Stomach (tissue), 19 donors: ENCODE measurements at places on chromosomes 3 and 15. TPM values are rescaled to one million over a fixed set of nuclear protein-coding genes. Genes with fewer than 3 reads are reported as not detected.

DNA sequence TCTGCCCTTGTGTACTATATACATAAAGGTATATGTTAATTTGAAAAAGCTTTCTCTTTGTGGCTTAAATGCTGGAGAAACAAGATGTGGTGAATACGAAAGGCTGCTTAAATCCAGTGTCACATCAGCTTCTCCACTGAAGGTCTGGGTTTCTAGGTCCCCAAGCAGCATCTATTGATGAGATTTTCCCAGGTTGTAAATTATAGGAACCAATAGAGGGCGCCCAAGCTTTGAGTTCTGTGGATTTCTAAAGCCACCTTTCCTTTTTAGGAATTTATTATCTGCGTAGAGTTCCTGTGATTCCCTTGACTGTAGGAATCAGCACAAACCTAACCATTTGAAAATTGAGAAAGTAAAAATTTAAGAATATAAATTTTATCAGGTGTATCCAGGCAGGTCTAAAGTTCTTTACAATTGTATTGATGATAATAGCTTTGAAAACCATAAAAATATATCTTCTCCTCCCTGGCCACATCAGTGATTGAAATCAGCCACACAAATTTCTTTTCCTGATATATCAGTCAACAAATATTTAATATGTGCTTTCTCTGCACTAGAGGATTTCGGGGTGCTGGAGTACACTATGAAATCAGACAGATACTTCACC lies 88.3 kb upstream of the ADAMTSL3 start:
- no peak for DNase-seq
- H3K27ac ChIP-seq: no peak overlapping the region
- no peaks in the 10 kb centered on the region for H3K4me1 ChIP-seq
- no peak overlapping the region for H3K4me3 ChIP-seq
- H3K36me3 ChIP-seq: no peaks in the 10 kb centered on the region
- no peaks in the 10 kb centered on the region for H3K27me3 ChIP-seq

GRCh38 chr3:136979684-136980083 lies 21.9 kb downstream of the IL20RB start:
- H3K36me3 ChIP-seq: no peaks in the 10 kb centered on the region
- H3K4me1 ChIP-seq: peaks cover 2% of the 10 kb centered on the region
- no peaks in the 10 kb centered on the region for H3K27me3 ChIP-seq
- H3K27ac ChIP-seq: no peak overlapping the region
- H3K4me3 ChIP-seq: no peak overlapping the region
- no peak for DNase-seq

- no peaks in the 10 kb centered on the region for H3K27me3 ChIP-seq
- H3K4me3 ChIP-seq: no peak overlapping the region
- no peaks in the 10 kb centered on the region for H3K4me1 ChIP-seq
- H3K27ac ChIP-seq: no peak overlapping the region
- no peak for DNase-seq
Measured at GRCh38 chr3:84904816-84905555, 53.8 kb upstream of the CADM2 start.

DNA sequence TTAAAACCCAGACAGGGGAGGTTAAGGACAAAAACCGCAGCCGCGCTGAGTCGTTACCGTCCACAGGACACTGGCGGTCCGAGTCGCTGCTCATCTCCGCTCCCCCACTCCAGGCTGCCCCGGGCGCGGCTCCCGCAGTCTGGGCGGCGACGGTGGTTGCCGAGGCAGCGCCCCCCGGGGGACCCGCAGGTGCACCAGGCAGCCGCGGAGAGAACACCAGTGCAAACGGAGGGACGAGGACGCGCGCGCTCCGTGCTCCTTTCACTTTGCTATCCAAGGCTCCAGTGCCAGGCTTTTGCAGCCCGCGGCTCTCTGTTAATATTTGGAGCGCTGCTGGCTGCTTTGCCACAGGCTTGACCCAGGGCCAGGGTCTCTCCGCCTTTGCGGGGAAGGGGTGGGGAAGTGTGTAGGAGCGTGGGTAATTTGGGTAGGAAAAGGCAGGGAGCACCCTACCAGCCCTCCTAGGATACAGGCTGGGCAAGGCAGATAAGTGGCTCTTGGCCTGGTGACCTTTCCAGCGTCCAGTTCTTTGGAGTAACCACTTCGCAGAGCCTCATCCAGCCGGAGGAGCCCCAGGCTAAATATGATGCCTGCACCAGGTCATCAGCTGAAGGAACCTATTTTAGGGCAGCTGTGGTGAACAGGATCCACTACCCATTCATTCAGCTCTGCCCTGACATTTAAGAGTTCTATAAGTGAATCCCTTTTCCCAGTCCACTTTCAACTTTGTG lies at the start of gene GADL1:
Gene GADL1 (minus strand): TSS at position 141 of the 731 bp plus-strand sequence. CDS start 47 bp downstream, at position 94.
- H3K27ac ChIP-seq: no peak within 1 kb of the TSS
- H3K27me3 ChIP-seq: peaks cover 17% of the 10 kb centered on the region
- no peaks in the 10 kb centered on the region for H3K4me1 ChIP-seq
- DNase-seq: peak; percentile 80

DNA sequence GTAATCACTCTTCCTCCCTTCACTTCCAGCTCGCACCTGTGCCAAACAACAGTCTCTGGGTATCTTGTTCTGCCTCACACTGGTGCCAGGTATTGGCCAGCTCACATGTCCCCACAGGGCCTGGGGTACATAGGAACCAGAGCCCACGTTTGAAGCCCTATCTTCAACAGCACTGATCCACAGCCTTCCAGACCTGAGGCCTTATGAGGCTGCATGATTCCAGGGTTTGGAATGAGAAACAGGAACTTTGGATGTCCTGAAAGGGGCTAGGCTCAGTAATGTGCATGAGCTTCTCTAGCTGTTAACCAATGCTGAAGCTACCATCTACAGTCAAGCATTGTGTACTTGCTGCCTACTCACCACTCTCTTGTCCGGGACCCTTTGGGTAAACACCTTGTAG lies 92.4 kb downstream of the GPR156 start:
- H3K4me1 ChIP-seq: no peaks in the 10 kb centered on the region
- H3K4me3 ChIP-seq: no peak overlapping the region
- no peak overlapping the region for H3K27ac ChIP-seq

DNA sequence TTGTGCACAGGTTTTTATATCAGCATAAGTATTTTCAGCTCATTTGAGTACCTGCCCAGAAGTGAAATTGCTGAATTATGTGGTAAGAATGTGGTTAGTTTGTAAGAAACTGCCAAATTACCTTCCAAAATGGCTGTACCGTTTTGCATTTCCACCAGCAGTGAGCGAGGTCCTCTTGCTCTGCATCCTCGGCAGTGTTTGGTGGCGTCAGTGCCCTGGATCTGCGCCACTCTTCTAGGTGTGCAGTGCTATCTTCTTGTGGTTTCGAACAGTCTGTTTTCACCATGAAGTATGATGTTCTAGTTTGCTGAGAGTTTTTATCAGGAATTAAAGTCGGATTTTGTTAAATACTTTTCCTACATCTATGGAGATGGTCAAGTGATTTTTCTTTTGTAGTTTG lies 24.8 kb upstream of the PCSK6 start:
- H3K36me3 ChIP-seq: no peaks in the 10 kb centered on the region
- H3K4me3 ChIP-seq: no peak overlapping the region
- H3K4me1 ChIP-seq: no peaks in the 10 kb centered on the region
- H3K27ac ChIP-seq: no peak overlapping the region
- H3K27me3 ChIP-seq: no peaks in the 10 kb centered on the region

DNA sequence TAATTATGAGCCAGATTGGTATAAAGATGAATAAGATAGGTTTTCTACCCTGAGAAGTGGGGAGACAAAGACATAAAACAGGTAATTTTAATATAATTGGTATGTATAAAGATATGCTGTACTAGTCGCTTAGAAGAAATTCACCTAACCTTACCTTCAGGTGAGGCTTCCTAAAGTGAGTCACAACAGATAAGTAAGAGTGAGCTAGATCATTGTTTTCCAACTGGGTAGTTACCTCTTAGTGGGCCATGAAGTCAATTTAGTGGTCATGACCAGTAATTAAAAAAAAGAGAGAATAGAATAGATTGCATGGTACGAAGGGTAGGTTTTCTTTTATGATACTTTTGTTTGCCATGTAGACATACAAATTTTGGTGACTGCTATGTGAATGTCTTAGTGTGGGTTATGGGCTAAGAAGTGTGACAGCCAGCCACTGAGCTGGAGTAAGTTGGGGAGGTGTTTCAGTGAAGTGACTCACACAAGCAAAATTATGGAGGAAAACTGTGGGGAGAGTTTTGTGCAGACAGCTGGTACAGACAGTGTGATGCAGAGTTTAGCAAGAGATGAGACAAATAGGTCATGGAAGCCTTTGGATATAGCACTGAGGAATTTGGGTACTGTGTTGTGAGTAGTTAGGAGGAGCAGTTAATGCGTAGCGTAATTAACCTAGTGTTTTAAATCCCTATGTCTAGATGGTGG lies 8.2 kb downstream of the TRNT1 start:
- H3K36me3 ChIP-seq: peaks cover 50% of the 10 kb centered on the region
- H3K4me1 ChIP-seq: peaks cover 23% of the 10 kb centered on the region
- H3K27me3 ChIP-seq: no peaks in the 10 kb centered on the region
- no peak for DNase-seq
- no peak overlapping the region for H3K27ac ChIP-seq

- H3K27ac ChIP-seq: no peak overlapping the region
- DNase-seq: no peak
- H3K4me3 ChIP-seq: no peak overlapping the region
- H3K36me3 ChIP-seq: no peaks in the 10 kb centered on the region
- no peaks in the 10 kb centered on the region for H3K4me1 ChIP-seq
Measured at GRCh38 chr3:56410576-56410975, 57.7 kb downstream of the ERC2 start.

DNA sequence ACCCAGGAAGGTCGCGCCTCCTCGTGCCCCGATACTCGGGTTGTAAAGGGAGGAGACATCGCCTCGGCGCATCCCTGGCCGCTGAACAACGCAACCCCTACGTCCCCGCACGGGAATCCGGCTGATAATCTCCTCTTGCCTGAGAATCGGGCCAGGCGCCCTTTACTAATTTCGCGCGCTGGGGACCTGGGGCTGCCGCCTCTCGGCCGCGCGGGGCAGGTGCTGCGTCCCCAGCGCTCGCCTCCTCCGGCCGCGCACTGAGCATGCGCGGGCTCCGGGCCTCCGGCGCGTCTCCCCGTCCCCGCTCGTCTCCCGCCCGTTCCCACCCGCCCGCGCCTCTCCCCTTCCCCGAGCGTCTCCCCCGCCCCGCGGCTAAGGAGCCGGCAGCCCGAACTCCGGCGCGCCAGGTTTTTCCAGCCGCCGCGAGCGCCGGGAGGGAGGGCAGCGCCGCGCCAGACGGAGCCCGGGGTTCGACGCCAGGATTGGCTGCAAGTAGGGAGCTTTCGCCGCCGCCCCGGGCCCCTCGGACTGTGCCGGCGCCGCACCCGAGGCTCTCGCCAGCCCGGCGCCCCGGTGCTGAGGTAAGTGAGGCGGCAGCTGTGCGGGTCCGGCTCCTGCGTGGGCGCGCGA lies at the start of gene CNTN4:
Gene CNTN4 (plus strand): TSS at position 469 of the 630 bp plus-strand sequence.
- peak within 1 kb of the TSS; percentile 82 for H3K27ac ChIP-seq
- peak within 1 kb of the TSS; percentile 52 for H3K4me3 ChIP-seq
- no peaks in the 10 kb centered on the region for H3K27me3 ChIP-seq
- DNase-seq: peak; percentile 34
- peaks cover 35% of the 10 kb centered on the region for H3K4me1 ChIP-seq

- H3K4me3 ChIP-seq: no peak overlapping the region
- no peak for DNase-seq
- H3K27ac ChIP-seq: no peak overlapping the region
Measured at GRCh38 chr15:89009080-89009479, 79.2 kb upstream of the ABHD2 start.

Gene PROS1
- 6.1 TPM for polyA plus RNA-seq

Gene ERICH6
- not detected for polyA plus RNA-seq

Gene GPR160
- polyA plus RNA-seq: 43.8 TPM

Gene STRIT1
- polyA plus RNA-seq: 1.4 TPM

Gene SETD5
- 11.3 TPM for polyA plus RNA-seq

Gene RIOX2
- polyA plus RNA-seq: 17.7 TPM
